ENCODE measurements at places on chromosomes 7 and 10.
A peak's percentile ranks its signal among the peaks of the same experiment; 100 is the strongest.

GRCh38 chr10:14660831-14661230 lies 113.9 kb downstream of the FAM107B start:
- no peak for DNase-seq

DNA sequence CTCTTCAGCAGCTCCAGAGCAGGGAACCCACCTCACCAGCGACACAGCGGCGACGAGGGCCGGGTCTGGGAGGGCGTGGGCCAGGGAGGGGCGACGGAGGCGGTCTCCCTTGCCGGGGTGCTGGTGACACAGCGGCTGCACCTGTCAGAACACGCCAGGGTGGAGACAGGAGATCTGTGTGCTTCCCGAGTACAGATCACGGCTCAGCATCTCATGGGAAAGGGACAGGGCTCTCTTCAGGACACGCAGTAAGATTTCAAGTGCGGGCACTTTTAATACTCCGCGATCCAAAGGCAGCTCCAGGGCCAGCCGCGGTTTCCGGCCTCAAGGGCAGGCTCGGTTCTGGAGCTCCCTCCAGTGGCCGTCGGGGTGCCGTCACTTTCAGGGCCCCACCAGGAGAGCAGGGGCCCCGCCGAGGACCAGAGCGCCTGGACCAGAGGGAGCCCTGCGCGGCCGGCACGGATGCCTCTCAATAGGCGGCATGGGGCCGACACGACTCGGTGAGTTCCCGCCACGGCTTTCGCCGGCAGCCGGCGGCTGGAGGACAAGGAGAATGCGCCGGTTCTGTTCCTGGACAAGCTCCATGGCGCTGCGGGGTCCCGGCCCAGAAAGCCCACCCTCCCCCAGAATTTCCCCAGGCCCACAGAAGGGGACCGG lies 21.4 kb downstream of the GPR146 start:
- DNase-seq: peak; percentile 49

- no peak for DNase-seq
Observed at GRCh38 chr10:117680601-117681000, 138.1 kb downstream of the EMX2 start.

GRCh38 chr10:38118072-38118807 lies 24.1 kb downstream of the ZNF37A start:
- DNase-seq: no peak

GRCh38 chr10:117188371-117188770 lies 8.9 kb upstream of the KCNK18 start:
- no peak for DNase-seq

DNA sequence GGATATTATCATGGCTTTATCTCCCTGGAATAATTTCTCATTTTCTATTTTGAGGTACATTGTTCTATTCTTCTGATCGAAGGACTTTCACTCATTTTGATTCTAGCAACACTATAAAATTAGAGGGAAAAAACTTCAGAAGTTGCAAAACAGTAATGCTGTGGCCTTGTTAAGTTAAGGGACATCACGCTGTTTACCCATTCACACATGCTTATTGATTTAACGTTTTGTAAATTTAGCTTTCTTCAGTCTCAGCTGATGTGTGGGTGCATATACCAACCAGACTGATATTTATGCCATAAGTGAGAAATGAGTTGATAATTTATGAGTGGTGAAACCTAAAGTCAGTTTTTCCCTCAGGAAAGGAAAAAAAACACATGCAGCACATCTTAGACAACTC lies 63.5 kb upstream of the RELN start:
- no peak for DNase-seq

DNA sequence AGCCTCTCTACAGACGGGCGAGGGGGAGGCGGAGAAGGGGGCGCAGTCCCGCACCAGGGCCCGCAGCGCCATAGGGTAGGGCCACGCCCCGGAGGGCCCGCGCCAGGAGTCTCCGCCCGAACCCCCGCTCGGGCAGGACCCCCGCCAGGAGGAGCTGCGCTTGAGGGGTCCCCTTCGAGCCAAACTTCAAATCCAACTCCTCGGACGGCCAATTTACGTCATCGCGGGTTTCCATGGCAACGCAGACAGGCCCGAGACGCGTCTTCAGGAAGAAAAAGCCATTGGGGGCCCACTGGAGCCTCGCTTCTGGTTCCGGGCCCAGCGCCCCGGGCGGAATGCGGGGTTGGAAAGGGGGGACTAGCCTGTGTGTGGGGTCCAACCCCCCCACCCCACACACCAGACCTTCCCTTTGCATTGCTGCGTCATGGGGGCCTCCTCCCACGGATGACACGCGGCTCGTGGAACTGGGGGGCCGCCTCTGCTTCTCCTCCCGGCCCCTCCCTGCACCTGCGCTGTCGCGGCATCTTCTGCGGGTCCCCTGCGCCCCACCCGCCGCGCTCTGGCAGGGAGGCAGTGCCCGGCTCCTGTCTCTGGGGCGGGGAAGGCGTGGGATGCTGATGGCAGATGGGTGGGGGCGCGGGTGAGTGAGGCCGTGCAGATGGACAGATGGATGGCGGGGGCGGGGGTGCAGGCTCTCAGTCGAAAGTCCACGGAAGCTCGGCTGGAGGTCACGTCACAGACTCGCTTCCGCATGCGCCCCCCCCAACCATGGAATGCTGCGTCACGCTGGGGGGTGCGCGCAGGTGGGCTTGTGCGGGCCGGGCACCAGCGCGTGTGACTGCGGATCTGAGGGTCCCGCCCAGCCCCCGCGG lies 1.2 kb downstream of the CALY start:
- DNase-seq: peak; percentile 69

DNA sequence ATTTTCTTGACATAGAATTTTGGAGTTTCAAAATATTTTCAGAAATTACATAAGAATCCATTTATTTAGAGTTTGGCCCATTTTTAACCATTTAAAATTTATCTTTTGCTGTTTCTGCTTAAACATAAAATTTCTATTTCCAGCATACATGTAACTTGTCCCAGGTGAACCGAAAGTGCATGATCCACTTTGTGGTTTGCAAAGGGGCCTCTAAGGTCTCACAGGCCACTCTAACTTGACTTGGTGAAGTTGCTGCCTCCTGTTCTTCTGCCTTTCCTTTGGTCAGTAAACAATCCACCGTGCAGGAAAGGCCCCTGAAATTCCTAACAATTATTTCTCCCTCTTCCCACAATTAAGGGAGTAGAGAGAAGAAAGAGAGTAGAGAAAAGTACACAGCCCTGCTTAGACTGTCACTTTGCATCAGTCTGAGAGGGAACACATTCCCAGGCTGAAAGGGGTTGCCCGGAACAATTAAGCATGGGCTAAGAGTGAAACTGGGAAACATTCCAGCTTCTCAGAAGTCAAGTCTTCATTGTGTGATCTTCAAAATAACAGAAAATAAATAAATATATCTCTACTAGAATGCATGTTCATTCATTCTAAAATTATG lies 79.5 kb upstream of the SEMA3A start:
- DNase-seq: no peak

GRCh38 chr7:156000601-156001396 lies 188.5 kb upstream of the SHH start:
- DNase-seq: no peak

DNA sequence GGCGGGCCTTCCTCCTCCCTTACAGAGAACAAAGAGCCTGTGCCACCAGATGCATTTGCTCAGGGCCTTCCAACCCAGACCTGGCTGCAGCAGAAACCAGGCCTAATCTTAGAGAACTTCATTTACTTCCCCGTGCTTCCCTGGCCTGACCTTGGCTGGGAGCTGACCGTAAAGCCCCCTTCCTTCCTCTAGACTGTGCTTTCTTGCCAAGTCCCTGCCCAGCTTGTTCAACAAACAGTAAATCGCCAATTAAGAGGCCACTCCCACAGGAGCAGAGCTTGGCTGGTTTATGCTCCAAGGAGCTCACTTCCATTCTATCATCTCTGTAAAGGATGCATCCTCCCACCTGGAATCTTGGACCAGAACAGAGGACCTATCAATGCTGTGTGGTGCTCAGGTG lies 110.9 kb downstream of the COL13A1 start:
- DNase-seq: no peak

DNA sequence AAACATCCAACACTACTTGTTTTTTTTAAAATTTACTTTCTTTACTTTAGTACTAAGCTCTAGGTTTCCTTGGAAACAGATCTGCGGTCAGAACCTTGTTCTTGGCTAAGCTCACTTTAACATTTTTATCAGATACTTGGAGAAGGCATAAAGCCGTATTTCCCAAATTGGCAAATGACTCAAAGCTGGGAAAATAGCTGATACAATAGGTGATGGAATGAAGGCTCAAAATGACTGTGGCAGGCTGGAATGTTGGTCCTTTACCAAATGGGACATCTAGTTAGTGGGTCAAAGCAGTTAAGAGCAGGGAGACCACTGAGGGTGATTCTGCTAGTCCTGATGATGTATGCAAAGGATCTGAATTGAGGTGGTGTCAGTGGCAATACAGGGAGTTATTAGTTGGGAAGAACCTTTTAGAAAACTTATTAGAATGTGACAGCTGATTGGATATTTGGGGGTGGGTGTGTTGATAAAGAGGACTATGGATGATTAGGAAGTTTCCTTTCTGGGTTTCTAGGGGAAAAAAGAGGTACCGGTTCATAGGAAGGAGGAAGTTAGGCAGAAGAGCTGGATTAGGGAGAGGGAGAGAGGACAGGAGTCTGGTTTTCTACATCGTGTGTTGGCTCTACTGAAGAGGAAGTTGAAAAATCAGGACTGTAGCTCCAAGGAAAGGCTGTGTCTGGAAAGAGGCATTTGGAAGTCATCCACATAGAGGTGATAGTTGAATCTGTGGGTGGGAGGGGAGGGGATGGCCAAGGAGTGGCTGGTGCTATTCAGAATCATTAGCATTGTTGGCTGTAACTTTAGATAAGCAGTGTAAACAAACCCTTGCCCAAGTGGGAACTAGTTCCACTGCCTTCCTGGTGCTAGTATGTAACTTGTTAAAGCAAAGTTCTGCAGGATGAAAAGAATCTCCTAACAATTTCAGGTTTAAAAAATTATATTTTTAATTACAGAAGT lies 13.1 kb downstream of the PLCE1 start:
- DNase-seq: no peak

DNA sequence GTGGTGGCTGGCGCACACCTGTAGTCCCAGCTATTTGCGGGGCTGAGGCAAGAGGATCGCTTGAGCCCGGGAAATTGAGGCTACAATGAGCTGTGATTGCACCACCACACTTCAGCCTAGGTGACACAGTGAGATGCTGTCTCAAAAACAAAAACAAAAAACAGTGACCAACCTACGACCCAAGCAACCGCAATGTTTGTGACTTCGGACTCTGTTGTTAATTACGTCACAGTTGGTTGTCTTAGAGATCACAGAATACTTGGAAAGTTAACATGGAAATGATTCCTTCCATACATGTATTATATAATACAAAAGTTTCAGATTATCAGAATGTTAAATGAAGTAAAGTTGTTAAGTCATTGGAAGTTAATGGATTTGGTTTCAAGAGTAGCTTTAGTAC lies 106.2 kb downstream of the REEP3 start:
- no peak for DNase-seq

DNA sequence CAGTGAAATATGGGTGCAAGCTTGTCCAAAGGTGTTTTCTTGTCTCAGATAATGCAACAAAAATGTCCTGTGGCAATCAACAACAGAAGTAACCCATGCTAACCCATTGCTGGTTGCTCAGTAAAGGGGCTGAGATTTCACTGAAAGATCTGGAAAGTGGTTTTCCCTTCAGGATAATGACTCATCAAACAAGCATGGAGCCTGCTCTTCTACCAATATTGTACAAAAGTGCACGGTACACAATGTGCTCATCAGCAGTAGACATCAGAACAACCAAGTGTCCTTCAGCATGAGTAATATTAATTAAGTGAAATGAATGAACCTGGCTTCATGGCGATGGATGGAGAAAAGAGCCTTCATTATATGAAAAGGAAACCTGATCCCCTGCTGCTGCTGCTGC lies 287.1 kb upstream of the NEBL start:
- no peak for DNase-seq

Measured in stimulated activated CD8-positive, alpha-beta memory T cell treated with anti-CD3 and anti-CD28 coated beads, Interleukin-4, amount 100 ng/mL, for 1 hour (primary cell).